ENCODE measurements at places on chromosomes 1 and 21.

DNA sequence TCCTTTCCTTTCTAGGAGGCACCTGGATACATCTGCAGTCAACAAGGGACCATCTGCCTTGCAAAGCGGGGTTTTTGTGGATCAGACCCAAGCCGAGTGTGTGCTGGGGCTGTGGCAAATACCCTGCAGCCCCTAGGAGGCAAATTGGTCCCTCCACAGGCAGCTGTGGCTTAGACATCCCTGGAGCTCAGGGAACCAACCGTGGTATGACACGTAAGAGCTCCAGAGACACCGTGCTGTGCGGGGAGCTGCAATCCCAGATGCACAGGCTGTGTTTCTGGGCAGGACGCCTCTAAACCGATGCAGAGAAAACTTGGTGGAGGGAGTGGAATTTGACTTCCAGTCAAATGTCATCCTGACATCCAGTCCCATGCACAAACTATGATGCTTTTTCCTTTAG is 141.5 kb downstream of the KAZN start:
- no peak for DNase-seq

GRCh38 chr1:159943278-159943640 is 2.2 kb downstream of the IGSF9 start:
- no peak for DNase-seq

GRCh38 chr1:7262611-7263010 is 477.4 kb downstream of the CAMTA1 start:
- no peak for DNase-seq

DNA sequence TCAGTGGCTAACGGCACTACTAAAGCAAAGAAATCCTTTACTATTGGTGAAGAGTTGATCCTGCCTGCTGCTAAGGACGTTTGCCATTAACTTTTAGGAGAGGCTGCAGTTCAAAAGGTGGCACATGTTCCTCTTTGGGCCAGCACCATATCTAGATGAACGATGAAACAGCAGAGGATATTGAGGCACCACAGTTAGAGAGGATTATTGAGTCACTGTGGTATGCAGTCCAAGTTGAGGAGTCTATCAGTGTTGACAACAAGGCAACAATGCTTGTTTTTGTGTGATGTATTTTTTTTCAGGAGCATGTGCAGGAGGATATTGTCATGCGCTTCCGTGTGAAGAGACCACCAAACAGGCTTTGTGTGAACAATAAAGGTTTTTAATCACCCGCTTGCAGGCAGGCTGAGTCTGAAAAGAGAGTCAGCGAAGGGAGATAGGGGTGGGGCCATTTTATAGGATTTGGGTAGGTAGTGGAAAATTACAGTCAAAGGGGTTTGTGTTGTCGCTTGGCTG is 80.9 kb downstream of the UCHL5 start:
- no peak for DNase-seq

DNA sequence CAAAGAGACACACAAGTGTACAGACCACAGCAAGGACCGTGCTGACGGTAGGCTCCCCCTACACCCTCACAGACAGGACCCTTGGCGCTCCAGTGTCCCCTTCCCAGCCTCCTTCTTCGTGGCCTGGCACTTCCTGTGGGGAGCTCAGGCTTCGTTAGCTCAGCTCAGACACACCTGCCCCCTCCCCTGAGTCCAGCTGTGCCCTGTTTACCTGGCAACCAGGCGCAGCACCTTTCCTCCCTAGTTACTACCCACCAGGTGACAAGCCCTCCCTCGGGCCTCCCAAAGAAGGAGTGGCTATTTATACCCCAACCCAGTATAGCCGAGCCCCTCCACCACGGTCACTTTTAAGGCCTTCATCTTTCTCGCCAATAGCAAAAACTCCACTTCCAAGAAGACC is 4.7 kb downstream of the CELF3 start:
- no peak for DNase-seq

DNA sequence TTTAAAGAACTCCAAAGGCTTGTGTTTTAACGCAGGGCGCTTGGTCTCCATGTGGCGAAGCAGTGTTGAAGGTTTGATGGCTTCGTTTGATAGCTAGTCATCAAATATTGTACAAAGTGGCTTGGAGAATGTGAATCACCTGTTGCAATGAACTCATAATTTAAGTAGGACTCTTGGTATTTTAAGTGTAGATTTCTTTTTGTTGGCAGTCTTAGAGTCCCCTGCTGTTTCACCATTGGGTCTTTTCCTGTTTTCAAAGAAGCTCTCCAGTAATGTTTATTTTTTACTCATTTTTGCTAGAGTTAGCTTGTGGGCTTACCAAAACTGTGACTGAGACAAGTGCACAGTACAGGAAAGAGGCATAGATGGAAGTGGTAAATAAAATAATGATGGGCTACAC is 26.2 kb downstream of the RASAL2 start:
- DNase-seq = no peak

DNA sequence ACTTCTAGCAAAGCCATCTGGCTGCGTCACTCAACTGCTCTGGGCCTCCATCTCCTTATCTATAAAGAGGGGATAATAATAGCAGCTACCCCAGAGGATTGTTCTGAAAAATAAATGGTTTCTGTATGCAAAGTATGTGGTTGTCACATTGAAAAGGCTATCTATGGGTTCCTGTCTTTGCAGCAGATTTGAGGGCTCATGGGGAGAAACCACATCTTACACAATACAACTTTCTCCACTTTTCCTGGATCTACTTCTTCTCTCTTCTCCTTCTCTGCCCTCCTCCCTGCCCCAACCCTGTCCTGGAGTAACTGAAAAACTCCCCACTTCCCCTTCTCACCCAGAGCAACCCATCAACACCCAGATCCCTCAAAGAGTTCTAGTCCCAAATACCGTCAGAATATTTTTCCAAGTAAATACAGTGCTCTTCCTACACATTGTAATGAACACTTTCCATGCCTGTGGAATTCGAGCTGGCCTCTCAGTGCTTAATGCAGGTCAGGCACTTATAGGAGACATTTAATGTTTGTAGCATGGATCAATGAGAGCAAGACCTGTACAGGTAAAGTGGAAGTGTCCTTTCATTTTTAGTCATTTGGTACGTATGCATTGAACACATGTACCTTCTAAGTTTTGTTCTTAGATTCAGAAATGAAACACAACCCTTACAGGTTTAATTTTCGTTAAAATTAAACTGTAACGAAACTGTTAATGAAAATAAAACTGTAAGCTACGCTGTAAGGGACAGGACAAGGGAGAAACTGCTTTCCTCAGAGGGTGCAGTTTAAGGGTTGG is 131.9 kb downstream of the AK5 start:
- no peak for DNase-seq

- no peak for DNase-seq
Observed at GRCh38 chr1:22277662-22278061, 134.8 kb upstream of the WNT4 start.

GRCh38 chr1:38046333-38046883 is at the start of gene POU3F1:
TSS of gene POU3F1 (minus strand) at chr1:38046793. CDS start at chr1:38046743, 50 bp downstream.
- DNase-seq = no peak

DNA sequence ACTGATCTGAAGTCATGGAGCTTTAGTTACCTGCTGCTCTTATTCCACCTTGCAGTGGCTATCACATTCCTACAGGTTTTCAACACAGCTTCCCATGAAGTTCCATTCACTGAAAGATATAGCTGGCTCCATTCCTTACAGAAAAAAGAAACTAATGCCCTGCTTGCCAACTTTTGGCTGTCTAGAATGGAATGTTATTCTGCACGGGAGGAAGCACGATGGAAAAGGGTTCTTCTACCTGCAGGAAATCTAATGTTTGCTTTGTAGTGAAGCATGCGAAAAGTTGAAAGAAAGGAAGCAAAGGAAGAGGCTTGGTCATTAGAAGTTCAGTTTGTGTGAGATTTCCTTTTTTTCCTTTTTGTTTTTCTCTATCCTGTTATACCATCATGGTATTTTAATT is 32.6 kb downstream of the GIPC2 start:
- DNase-seq = no peak

- no peak for DNase-seq
Observed at GRCh38 chr21:35052801-35053200, 3.7 kb upstream of the RUNX1 start.

DNA sequence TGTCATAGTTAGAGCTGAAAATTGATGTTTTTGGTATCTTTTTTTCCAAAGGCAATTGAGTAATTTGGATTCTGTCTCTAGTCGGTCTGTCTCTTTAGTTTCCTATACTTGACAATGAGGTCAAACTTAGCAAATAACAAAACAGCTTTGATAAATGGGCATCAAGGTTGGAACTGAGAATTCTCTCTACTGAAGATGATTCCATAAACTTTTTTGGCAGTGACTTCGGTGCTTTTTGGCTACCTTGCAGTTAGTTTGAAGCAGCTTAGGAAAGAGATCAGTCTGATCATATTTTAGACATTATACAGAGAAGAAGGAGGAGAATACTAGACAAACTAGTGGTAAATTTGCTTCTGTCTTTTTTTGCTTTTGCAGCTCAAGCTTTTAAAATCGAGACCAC is 559 bp downstream of the VCAM1 start:
- no peak for DNase-seq

GRCh38 chr1:112548547-112548946 is 39.8 kb downstream of the WNT2B start:
- DNase-seq = no peak

- DNase-seq = no peak
Observed at GRCh38 chr1:41860214-41860613, 58.5 kb downstream of the HIVEP3 start.

- no peak for DNase-seq
Observed at GRCh38 chr1:80807981-80808380, 992.8 kb upstream of the ADGRL2 start.

- no peak for DNase-seq
Observed at GRCh38 chr21:45383111-45383614, 21.8 kb upstream of the COL18A1 start.

DNA sequence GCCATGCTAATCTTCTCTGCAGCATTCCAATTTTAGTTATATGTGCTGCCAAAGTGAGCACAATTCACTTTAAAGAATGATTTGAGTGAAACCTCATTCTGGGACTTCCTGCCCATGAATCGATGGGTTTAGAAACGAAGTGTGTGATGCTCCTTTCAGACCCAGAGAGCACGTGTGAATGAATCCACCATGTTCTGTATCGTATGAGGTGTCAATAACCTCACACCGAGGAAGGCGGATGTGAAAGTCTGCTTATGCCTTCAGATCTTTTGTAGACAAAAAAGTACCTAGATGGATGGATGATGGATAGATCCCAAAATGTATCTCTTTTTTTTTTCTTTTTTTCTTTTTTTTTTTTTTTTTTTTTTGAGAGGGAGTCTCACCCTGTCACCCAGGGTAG is 13.8 kb downstream of the UBASH3A start:
- DNase-seq = no peak

- no peak for DNase-seq
Observed at GRCh38 chr1:30903343-30904034, 5.1 kb downstream of the SDC3 start.

DNA sequence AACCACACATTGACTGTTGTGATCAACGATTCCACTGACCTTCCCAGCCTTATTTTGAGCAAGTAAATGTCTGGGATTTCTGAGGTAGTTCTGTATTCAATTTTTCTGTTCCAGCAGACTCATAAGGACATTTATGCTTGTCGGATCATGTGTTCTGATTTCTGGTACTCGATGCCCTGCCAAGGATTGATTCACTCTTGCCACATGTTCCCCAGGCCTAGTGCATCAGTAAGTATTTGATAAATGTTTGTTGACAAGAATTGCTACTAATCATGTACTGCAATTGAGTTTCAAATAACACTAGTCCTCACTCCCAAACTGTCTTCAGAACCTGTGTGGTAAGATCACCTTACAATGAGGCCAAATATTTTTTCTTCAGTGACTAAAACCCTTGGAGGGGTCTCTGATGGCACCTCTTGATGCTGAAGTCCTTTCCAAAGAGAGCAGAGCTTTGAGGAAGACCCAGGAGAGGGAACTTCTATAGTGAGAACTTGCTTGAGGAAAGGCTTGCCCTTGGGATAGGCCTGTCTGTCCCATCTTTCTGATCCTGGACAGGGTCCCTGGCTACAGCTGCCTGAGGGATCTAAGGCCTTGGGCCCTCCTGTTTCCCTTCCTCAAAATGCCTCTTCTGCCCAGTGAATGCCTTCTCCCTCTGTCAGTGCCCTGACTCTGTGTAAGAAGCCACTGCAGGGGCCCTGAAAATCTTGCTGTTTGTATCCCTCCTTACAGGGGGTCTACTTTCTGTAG is 115.8 kb upstream of the FAM78B start:
- no peak for DNase-seq

DNA sequence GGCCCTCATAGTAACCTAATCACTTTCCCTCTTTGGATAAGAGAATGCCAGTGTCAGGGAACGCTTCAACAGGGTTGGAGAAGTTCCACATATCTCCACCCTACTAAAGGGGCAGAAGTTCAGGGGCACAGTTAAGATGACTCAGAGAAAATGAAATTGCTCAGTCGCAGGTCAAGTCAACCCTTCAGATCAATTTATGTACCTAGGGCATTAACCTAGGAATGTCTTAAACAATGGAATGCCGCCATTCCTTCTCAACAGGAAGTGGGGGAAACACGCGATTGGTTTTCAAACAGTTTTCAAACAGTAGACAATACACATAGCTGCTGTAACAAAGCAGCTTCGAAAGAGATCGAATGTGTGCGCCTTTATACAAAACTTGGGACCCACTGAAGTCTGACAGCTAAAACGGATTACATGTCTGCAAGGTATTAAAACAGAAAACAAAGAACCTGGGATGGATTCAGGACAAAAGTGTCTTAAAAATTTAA is 897 bp downstream of the SLC25A24 start:
- no peak for DNase-seq

GRCh38 chr1:93328809-93329760 is 16.6 kb upstream of the DR1 start:
- no peak for DNase-seq

DNA sequence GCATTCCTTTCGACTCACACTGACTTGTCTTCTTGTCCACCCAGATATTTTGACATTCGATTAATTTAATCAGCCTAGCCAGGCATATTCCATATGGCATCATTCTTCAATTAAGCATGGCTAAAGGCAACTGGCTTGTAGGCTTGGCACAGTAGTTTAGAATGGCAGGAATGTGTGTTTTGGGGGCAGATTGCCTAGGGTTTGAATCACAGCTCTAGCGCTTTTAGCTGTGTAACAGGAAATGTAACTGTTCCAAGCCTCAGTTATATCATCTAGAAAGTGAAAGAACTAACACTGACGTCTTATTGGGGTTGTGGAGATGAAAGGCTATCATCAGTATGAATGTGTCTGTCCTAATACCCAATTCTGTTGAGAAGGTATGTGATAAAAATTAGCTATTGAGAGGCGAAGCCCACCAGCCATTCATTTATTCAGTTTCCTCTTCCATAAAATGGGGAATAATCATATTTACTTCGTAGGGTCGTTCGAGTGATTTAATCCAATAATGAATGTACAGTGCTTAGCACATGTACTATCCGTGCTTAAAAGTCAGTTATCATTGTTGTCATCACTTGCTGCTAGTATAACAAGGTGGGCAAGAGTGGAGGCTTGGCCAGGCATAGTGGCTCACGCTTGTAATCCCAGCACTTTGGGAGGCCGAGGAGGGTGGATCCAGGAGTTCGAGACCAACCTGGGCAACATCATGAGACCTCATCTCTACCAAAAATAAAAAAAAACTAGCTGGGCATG is 41.6 kb upstream of the GRHL3 start:
- DNase-seq = no peak
